ENCODE measurements at places on chromosomes 11 and 22.
A peak's percentile ranks its signal among the peaks of the same experiment; 100 is the strongest.

DNA sequence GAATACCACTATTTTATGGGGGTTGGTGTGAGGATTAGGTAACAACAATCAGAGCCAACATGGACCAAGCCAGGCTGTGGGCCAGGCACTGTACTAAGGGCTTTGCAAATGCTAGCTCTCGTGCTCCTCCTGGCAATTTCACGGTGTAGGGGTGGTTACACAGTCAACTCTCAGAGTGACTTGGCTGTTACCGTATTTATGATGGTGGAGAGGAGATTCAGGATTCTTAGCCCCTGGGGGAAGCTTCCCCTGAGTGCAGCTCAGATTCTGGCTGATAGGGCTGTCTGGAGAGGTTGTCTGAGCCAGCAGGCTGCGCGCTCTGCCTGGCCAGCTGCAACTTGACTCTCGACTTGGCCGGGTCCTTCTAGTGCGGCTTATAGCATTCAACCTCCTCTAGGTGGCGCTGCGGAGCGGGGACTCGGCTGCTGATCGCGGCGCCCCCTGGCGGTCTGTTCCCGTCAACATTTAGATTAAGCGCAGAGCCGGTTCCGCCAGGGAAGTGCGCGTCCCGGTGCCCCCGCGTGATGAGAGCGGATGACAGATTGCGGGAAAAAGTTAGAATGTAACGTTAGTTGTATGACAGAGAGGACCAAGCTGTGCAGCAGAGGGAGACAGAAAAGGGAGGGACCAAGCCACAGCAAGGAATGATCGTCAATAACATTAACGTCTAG lies 4.5 kb upstream of the NCF4 start:
- peak; percentile 97 for DNase-seq

- DNase-seq, result peak; percentile 82
Measured at GRCh38 chr22:39496131-39496838, 5.8 kb upstream of the MIEF1 start.

DNA sequence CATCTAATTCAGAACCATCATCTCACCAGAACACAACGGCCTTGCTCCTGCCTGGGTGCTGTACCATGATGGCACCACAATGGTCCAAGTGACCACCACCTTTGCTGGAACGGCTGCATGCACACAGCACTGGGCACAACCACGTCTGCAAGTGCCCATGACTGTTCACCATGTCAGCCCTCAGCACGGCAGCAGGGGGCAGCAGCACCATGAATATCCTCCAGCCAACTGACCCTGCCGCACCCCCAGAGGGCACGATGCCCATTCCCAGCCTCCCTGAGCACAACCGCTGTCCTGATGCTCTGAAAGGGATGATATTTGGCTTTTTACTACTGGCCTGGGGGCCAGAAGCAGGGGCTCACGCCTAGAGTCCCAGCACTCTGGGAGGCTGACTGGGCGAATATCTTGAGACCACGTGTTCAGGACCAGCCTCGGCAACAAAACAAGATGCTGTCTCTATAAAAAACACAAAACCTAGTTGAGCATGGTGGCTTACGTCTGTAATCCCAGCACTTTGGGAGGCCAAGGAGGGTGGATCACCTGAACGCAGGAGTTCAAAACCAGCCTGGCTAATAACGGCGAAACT lies 25.7 kb downstream of the DRD4 start:
- DNase-seq, result peak; percentile 67

GRCh38 chr11:70738661-70739060 lies 340.3 kb downstream of the CTTN start:
- no peak for DNase-seq

GRCh38 chr22:47152938-47153337 lies 390.5 kb downstream of the TBC1D22A start:
- no peak for DNase-seq

DNA sequence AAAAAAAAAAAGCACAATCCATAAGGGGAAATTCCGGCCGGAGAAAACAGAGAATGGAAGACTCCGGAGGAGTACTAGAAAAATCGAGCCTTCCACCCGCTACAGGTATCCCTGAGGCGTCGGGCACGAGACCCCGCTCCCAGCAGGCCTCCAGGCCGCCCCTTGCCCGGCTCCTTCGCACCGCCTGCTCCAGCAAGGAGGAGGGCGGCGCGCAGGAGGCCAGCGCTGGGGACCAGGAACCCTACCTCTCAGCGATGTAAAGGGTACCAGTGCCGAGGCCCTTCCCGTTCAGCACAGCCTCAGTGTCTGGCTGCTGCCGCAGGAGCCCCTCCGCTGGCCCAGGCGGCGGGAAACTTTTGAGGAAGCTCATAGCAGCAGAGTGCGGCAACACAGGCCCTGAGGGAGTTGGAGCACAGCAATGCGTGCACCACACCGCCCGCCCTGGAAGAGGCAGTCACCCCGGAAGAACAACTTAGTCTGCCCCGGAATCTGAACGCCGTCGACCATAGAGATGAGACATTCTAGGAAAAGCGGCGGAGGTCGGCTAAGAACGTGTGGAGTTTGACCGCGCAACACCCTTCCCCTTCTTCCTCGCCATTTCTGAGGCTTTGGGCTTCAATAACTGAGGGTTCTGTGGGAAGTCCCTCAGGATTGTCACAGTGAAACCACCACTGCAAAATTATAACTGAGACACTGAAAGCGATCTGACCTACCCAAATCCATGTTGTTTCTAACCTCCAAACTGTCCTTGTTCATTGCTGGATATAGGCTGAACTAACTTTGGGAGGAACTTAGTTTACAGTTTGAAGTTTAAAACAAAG lies at the start of gene CLNS1A:
Gene CLNS1A (minus strand): TSS at position 450 of the 821 bp plus-strand sequence. CDS start 80 bp downstream, at position 370.
- DNase-seq, result peak; percentile 88

- DNase-seq, result no peak
Measured at GRCh38 chr11:64364911-64365310, 5.9 kb downstream of the RPS6KA4 start.

DNA sequence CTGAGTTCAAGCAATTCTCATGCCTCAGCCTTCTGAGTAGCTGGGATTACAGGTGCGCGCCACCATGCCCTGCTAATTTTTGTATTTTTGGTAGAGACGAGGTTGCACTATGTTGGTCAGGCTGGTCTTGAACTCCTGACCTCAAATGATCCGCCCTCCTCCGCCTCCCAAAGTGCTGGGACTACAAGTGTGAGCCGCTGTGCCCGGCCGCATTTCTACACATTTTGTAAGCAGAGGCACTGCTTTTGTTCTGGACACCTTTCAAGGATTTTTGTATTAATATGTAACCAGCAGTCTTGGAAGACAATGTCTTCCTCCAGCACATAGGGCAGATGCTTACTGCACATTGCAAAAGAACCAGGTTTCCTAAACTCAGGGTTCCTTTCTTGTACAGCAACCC lies 11.4 kb upstream of the VSIG10L2 start:
- no peak for DNase-seq

DNA sequence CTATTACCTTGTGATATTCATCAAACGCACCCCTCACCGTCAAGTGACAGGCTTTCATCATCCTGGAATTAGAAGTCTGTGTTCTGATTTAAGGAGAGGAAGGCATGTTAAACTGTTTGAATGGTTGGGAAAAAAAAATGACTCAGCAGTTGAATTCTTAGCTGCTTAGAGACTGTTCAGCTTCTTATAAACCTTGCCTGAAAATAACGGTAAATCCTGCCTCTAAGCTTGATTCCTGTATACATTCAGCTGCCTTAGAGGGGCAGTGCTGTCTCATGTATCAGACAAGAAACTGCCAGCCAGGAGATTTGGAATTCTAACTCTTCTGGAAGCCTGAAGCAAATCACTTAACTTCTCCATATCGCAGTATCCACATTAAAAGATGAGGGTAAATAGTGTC lies 437.4 kb downstream of the JRKL start:
- no peak for DNase-seq

- DNase-seq, result peak; percentile 44
Measured at GRCh38 chr22:26658671-26659478, 1.5 kb downstream of the MIAT start.

DNA sequence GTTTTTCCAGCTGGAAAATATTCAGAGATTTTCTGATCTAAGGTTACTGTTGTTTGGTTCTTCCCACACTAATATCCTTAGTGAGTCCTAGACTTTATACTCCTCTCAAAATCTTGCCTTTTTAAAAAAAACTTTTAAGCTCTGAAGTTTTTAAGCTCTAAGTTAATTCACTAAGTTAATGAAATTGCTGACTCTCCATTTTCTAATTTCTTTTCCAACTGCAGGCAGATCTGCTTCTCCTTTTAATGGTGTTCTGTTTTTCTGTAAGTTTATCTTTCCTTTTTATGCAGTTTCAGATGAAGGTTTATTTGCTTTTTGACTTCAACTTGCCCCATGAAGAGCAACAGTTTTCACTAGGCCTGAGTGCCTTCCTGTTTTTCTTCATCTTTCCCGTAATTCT lies 125.8 kb upstream of the ARHGAP42 start:
- no peak for DNase-seq

GRCh38 chr11:1129611-1130160 lies 28.1 kb upstream of the MUC5AC start:
- no peak for DNase-seq

- DNase-seq, result peak; percentile 74
Measured at GRCh38 chr11:60396799-60397198, 540 bp downstream of the MS4A14 start.

DNA sequence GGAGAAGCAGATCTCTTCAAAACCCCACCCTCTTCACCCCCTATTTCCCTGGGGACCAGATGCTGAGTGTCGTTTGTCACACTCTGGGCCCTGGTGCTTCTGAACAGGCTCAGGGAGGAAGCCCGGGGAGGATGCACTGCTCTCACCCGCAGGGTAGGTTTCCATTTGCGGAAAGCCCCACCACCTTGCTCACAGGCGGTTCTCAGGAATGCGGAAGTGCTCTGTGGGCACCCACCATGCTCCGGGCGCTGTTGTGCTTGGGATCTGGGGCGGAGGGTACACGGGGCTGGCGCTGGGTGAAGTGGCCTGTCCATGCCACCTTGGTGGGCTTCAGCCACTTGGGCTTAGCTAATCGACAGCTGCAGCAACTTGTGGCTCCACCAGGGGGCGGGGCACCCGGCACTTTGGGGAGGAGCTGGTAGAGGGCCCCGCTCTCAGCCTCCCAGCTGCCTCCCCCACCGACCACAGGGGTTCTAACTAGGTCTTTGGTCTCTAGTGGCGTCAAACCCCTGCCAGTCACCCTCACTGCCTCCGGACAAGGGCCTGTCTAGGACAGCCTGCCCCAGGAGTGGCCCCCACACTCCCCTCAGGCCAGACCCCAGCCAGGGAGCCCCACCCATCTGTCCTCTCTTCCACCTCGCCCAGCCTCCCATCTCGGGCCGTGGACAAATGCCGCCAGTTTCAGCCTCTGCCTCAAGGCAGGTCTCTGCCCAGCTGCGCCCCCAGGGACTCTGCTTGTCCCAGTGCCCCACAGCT lies 7.4 kb downstream of the NDUFV1 start:
- peak; percentile 77 for DNase-seq

GRCh38 chr11:119726150-119726553 lies 2.8 kb downstream of the NECTIN1 start:
- DNase-seq, result no peak

GRCh38 chr11:118602331-118602730 lies 5.1 kb upstream of the PHLDB1 start:
- DNase-seq, result no peak

DNA sequence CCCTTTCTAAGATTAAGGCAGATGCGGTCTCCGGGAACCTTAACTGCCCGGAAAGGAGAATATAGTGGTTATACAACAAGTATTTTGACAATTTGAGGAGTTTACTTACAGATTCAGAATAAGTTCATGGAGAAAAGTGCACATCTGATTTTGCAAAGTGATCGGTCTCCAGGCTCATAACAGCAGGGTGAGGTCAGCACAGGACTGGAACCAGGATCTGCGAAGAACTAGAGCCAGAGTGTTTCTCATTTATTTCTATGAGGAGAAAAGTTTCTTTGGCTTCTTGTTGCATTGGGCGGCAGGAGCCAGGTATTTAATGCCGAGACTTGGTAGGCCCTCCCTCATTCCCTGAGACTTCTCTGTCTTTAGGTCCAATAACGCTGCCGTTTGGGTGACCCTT lies 3.7 kb downstream of the ADAMTS15 start:
- DNase-seq, result no peak

- no peak for DNase-seq
Measured at GRCh38 chr11:88179141-88179540, 3.9 kb upstream of the RAB38 start.

DNA sequence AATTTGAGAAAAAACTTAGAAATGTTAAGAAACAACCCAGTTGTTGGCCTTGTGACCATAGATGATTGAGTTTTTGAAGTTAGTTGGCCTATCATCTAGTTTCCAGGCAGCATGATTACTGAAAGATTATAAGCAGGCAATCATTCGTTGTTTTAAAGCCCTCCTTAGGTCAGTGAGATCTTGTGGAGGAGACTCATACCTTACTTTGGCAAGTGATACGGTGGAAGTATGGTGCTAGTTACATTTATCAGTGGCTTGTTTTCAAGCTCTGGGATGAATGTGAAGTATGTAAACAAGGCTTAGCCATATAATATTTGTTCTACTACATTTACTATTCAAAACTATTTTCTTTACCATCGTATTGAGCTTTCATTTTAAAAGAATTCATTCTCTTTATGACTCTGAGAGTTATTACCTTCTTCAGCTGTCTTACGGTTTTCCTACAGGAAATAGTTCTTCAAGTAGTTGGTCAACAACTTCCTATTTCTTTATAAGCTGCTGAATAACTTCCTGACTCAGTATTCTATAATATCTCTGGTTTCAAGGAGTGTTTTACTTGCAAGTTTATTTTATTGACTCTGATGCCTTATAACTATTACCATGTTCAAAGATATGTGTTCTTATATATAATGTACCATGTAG lies 7.3 kb downstream of the YAP1 start:
- no peak for DNase-seq

GRCh38 chr11:127199306-127199801 lies 198.8 kb upstream of the KIRREL3 start:
- DNase-seq, result no peak

GRCh38 chr11:20041499-20041898 lies 118.8 kb downstream of the DBX1 start:
- DNase-seq, result no peak

- DNase-seq, result no peak
Measured at GRCh38 chr22:44244265-44244822, 63.6 kb downstream of the PARVG start.

GRCh38 chr22:17941471-17942406 lies 82.6 kb downstream of the MICAL3 start:
- no peak for DNase-seq

GRCh38 chr11:796565-797295 lies 1.4 kb downstream of the SLC25A22 start:
- DNase-seq, result no peak

DNA sequence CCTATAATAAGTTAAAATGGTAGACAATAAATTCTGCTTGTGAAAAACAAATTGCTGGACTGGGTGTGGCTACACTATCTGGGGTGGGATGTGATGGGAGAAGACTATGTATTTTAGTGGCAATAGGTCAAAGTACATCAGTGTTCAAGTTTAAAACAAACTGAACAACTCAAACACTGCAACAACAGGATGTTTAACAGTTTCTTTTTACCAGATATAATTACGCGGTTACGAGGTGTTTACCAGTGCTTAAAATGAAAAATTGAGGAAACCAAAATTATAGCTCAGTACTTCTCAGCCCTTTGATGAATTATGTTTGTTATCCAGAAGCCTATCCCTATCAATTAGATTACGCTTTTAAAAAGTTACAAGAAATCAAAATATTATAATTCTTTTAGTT lies 3.2 kb downstream of the PRDM10 start:
- no peak for DNase-seq

All from inflammatory macrophage treated with lipopolysaccharide for 1 hour (primary cell).